ENCODE measurements at places on chromosomes 7 and 10. TPM values are rescaled to one million over a fixed set of nuclear protein-coding genes. Genes with fewer than 3 reads are reported as not detected.

Gene LRRD1
- polyA plus RNA-seq = 0.02 TPM

Gene NDUFA5
- 83.5 TPM for polyA plus RNA-seq

DNA sequence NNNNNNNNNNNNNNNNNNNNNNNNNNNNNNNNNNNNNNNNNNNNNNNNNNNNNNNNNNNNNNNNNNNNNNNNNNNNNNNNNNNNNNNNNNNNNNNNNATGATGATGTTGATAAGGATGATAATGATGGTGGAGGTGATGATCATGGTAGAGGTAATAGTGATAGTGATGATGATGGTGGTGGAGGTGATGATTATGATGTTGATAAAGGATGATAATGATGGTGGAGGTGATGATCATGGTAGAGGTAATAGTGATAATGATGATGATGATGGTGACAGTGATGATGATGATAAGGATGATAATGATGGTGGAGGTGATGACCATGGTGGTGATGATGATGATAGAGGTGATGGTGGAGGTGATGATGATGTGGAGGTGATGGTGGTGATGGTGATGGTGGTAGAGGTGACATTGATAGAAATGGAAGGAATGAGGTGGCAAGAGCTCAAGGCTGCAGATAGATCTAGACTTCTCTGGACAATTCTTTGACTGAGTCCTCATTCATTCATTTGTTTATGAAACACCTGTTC, 47.8 kb downstream of the FAM20C start:
- DNase-seq = no peak
- peaks cover 8% of the 10 kb centered on the region for H3K4me1 ChIP-seq
- no peak overlapping the region for H3K27ac ChIP-seq
- H3K27me3 ChIP-seq = no peaks in the 10 kb centered on the region
- no peak overlapping the region for H3K4me3 ChIP-seq

- H3K27me3 ChIP-seq = no peaks in the 10 kb centered on the region
- no peaks in the 10 kb centered on the region for H3K36me3 ChIP-seq
- no peak overlapping the region for H3K27ac ChIP-seq
- DNase-seq = no peak
- H3K4me3 ChIP-seq = no peak overlapping the region
Measured at GRCh38 chr7:100685049-100685605, 8.9 kb downstream of the GIGYF1 start.

- H3K27me3 ChIP-seq = no peaks in the 10 kb centered on the region
- H3K4me1 ChIP-seq = no peaks in the 10 kb centered on the region
- no peak overlapping the region for H3K4me3 ChIP-seq
- no peak overlapping the region for H3K27ac ChIP-seq
Measured at GRCh38 chr10:80517416-80518142, 20.1 kb upstream of the SH2D4B start.

- no peak for DNase-seq
- H3K27me3 ChIP-seq = no peaks in the 10 kb centered on the region
- no peak overlapping the region for H3K4me3 ChIP-seq
- no peak overlapping the region for H3K27ac ChIP-seq
- H3K36me3 ChIP-seq = peaks cover 7% of the 10 kb centered on the region
- no peaks in the 10 kb centered on the region for H3K4me1 ChIP-seq
Measured at GRCh38 chr7:99422625-99423024, 13.9 kb downstream of the BUD31 start.
